ENCODE measurements at places on chromosomes 7 and 10. TPM values are rescaled to one million over a fixed set of nuclear protein-coding genes. Genes with fewer than 3 reads are reported as not detected.

The CALML5 gene
- total RNA-seq: not detected

The LBX1 gene
- not detected for total RNA-seq

The PAX4 gene
- not detected for total RNA-seq

The TNPO3 gene
- total RNA-seq: 38.8 TPM

The PILRA gene
- total RNA-seq: 6.3 TPM

The UTF1 gene
- total RNA-seq: not detected

The FAM25C gene
- total RNA-seq: not detected

The TMEM229A gene
- total RNA-seq: not detected

The ATRNL1 gene
- total RNA-seq: 0.14 TPM

The NEUROD6 gene
- not detected for total RNA-seq

The SMARCD3 gene
- 9.7 TPM for total RNA-seq

The SH2B2 gene
- total RNA-seq: 3.6 TPM

The MEOX2 gene
- total RNA-seq: not detected

The GAD2 gene
- not detected for total RNA-seq

The STK17A gene
- 31.1 TPM for total RNA-seq

The STEAP1B gene
- total RNA-seq: not detected

The TUBAL3 gene
- 0.19 TPM for total RNA-seq

The PNLIP gene
- total RNA-seq: not detected

The PLCE1 gene
- 6.6 TPM for total RNA-seq

The MYPN gene
- 2.0 TPM for total RNA-seq

The FOXI2 gene
- not detected for total RNA-seq

The PDE1C gene
- 3.8 TPM for total RNA-seq

The CREB3L2 gene
- 36.5 TPM for total RNA-seq

The OGDHL gene
- total RNA-seq: 0.13 TPM

The BMPER gene
- 5.1 TPM for total RNA-seq

The EBF3 gene
- 0.20 TPM for total RNA-seq

The PRSS37 gene
- not detected for total RNA-seq

The ADRB1 gene
- total RNA-seq: 1.1 TPM

The FBXL13 gene
- total RNA-seq: 0.26 TPM

The WDR86 gene
- 0.15 TPM for total RNA-seq

The AZGP1 gene
- total RNA-seq: not detected

The AIFM2 gene
- total RNA-seq: 34.9 TPM

The RAPGEF5 gene
- 0.09 TPM for total RNA-seq

The VAX1 gene
- total RNA-seq: 1.5 TPM

The ABCC2 gene
- 138 TPM for total RNA-seq

The ALOX5 gene
- 0.38 TPM for total RNA-seq

The PALD1 gene
- 6.8 TPM for total RNA-seq

The ANKRD30A gene
- total RNA-seq: 0.31 TPM

The FAM25G gene
- total RNA-seq: not detected
